ENCODE measurements at places on chromosomes 7 and 10. TPM values are rescaled to one million over a fixed set of nuclear protein-coding genes. Genes with fewer than 3 reads are reported as not detected.

DNA sequence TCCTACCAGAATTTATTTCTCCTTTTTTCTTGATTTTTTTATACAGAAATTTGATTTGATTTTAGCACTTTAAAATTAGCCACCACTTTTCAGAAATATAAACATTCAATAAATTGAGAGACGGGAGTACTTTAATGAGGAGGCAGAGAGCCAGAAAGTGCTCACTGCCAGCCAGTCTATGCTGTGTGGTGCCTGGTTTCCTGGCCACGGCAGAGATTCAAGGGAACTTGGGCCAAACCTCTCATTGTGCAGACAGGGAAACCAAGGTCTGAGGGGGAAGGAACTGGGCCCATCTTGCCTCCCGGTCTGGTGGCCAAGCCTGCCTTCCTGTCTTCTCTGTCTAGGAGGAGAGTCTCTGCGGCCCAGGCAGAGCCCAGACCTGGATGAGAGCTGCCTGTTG is 25.9 kb downstream of the ADAMTS14 start:
- no peak for DNase-seq

GRCh38 chr7:41754046-41754445 is 51.2 kb upstream of the INHBA start:
- no peak for DNase-seq

GRCh38 chr7:124781418-124781817 is 15.8 kb upstream of the GPR37 start:
- DNase-seq = no peak

GRCh38 chr7:76300166-76300731 is 2.2 kb upstream of the HSPB1 start:
- DNase-seq = peak; percentile 76

GRCh38 chr10:123772645-123773508 is 106.7 kb downstream of the GPR26 start:
- no peak for DNase-seq

NT5C3A gene
- polyA plus RNA-seq = 16.9 TPM

DNA sequence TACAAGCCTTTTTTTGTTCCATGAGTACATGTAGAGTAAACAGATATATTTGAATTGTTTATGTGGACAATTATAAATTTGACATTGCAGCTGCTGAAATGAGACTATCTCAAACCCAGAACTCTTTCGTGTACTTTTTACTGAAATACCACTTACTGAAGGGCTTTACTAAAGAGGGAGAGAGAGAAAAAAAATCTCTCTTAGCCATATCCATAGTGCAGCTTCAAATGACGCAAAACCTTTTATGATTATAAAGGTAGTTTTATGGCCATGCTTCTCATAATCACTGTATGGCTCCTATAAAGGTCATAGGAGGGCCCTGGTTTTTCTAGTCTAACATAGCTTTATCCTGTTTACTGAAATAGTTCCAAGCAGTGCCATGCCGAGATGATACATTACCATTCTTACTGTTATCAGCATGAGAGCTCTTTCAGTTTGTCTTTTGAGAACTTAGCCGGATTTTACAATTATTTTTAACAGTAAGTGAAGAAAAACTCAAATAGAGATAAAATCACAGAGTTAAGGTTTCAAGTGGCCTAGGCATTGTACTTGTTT is 35.1 kb downstream of the KCND2 start:
- no peak for DNase-seq

BCL7B gene
- polyA plus RNA-seq = 38.2 TPM

GRCh38 chr10:131088619-131089018 is 222.9 kb downstream of the TCERG1L start:
- no peak for DNase-seq

HKDC1 gene
- 10.1 TPM for polyA plus RNA-seq

DNA sequence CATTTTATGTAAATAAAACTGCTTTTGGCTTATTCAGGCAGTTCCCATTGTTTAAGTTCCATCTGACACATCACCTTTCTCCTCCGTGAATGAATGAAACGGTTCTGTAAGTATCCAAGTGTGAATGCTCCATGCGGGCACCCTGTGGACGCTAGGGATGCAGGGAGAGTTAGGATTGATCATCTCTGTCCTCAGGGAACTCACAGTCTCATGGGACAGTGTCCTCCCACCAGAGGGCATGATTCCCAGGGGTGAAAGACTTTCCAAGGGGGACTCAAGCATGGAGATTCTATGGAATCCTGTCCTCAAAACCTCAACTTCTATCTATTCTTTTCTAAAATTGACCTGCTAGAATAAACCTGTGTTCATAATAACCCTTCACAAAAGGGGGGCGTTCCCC is 98.8 kb downstream of the HECW1 start:
- peak; percentile 3 for DNase-seq

- DNase-seq = no peak
Observed at GRCh38 chr10:13871776-13872175, 285.0 kb downstream of the PRPF18 start.

SEMA3E gene
- polyA plus RNA-seq = not detected

- no peak for DNase-seq
Observed at GRCh38 chr10:104479906-104480593, 126.4 kb downstream of the CFAP58 start.

DNA sequence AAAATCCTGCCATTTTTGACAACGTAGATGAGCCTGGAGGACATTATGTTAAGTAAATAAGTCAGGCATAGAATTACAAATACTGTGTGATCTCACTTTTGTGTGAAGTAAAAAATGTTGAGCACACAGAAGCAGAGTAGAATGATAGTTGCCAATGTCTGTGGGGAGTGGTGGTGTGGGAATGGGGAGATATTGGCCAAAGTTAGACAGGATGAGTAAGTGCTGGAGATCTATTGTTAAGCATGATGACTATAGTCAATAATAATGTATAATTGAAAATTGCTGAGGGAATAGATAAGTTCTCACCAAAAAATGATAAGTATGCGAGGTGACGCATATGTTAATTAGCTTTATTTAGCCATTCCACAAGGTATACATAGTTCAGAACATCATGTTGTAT is 92.0 kb downstream of the GPR85 start:
- DNase-seq = no peak

GRCh38 chr10:59287587-59288255 is 74.6 kb downstream of the FAM13C start:
- DNase-seq = no peak

GRCh38 chr7:129989466-129989865 is 36.7 kb upstream of the UBE2H start:
- DNase-seq = no peak

- no peak for DNase-seq
Observed at GRCh38 chr10:86283466-86284287, 82.9 kb downstream of the GRID1 start.

- no peak for DNase-seq
Observed at GRCh38 chr7:50397971-50398324, 52.2 kb downstream of the FIGNL1 start.

DNA sequence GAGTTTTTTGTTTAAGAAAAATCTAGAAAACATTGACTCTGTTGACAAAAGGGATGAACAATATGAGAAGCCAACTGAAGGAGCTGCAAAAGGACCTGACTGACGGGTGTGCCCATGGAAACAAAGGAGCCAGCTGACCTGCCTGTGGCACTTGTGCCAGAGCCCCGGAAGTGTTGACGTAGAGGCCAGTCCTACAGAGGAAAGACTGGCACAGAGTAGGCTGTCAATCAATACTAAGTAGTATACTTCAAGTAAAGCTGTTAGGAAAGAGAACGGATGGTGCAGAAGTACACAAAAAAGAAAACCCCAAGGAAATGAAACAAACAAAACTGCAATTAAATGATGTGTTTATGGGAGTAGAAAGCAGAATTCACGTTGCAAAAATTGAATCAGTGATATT is 19.0 kb upstream of the ABI1 start:
- DNase-seq = no peak

AHR gene
- polyA plus RNA-seq = 9.0 TPM

GRCh38 chr10:38127812-38128211 is 33.7 kb downstream of the ZNF37A start:
- no peak for DNase-seq

DNA sequence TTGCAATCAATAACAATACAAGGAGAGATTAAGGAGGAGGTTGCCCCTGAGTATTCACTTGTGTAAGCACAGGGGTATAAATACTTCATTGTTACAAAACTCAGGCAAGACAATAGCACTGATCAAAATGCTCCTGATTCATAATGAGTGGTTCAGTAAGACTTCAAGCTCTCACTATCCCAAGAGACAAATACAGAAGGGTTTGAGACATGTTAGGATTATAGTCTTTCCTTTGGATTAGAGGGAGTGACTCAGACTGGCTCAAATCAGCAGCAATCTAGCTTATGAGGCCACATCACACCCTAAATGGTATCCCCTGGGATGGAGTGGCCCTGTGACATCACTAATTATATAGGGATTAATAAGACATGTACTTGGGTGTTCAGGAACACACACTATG is 167.2 kb upstream of the HGF start:
- no peak for DNase-seq

HK1 gene
- polyA plus RNA-seq = 1.3 TPM

DNA sequence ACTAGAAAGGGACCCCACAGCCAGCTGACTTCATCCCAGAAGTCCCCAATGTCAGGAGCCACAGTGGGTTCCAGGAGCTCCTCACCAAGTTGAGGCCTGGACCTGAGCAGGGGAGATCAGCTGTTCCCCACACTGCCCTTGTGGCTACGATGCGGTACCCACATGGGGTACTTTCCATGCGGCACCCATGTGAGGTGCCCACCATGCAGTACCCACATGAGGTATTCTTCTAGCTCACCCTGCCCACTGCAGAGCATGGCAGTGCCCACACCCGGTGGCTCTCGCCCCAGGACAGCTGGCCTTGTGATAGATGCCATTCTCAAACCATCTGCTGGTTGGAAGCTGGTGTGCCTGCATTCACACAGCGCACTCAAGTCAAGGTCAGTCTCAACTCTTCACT is 136.3 kb upstream of the PDE1C start:
- DNase-seq = no peak

GRCh38 chr10:3199488-3199887 is 26.9 kb upstream of the PITRM1 start:
- no peak for DNase-seq

DNA sequence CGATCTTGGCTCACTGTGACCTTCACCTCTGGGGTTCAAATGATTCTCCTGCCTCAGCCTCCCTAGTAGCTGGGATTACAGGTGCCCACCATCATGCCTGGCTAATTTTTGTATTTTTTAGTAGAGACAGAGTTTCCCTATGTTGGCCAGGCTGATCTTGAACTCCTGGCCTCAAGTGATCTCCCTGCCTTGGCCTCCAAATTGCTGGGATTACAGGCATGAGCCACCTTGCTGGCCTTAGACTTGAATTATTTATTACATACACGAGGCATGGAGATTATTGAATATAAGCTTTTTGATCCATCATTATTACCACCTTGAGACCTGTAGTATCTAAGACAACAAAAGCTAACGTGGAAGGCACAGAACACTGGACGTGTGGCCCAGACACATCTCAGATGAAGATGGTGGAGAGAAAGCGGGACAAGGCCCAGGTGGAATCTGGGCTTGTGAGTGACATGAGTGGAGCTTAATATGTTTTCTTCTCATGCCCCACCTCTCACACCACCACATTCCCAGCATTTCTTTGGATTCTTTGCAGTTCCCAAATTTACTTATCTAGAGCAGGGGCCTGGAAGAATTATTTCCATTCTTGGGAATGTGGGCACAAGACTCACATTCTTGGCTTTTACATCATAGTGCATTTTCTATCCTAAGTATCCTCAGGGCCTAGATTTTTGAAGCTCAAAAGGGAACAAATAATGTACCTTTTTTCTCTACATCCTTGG is 76.6 kb downstream of the SUGCT start:
- no peak for DNase-seq

DNA sequence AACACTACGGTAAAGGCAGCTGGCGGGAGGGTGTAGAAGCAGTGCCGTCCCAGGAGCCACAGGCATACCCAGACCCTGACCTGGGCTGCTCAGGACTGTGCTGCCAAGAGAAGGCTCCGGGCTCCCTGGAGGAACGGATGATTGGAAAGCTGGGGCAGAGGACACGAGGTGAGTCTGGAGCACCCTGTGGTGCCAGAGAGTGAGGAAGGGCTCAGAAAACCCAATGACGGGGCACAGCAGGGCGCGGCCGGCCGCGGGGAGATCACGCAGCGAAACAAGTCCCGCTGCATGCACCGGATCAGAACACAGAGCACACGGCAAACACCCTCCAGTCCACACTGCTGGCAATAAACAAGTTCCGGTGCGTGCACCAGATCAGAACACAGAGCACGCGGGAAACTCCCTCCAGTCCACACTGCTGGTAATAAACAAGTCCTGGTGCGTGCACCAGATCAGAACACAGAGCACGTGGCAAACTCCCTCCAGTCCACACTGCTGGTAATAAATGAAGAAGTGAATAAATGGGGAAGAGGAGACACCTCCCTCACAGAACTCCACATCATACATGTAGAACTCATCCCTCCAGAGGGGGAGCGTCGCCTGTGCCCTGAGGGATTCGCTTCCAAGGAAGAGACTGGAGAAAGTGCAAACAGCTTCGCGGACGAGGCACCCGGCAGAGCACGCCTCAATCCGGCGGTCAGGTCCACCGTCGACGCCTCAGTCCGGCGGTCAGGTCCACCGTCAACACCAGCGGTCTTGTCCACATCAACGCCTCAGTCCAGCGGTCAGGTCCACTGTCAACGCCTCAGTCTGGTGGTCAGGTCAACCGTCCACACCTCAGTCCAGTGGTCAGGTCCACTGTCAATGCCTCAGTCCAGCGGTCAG is 265.0 kb downstream of the MAD1L1 start:
- no peak for DNase-seq

PON1 gene
- polyA plus RNA-seq = 0.63 TPM

GRCh38 chr10:123562387-123562786 is 103.8 kb upstream of the GPR26 start:
- no peak for DNase-seq

GRCh38 chr10:11830836-11831519 is 7.8 kb downstream of the PROSER2 start:
- DNase-seq = no peak

GRCh38 chr7:157409753-157410727 is 73.2 kb downstream of the DNAJB6 start:
- no peak for DNase-seq

PRKCQ gene
- polyA plus RNA-seq = 0.13 TPM

GRCh38 chr7:90879924-90880323 is 283.8 kb downstream of the CDK14 start:
- no peak for DNase-seq

GRCh38 chr10:117320050-117320665 is 55.1 kb downstream of the PDZD8 start:
- peak; percentile 23 for DNase-seq

DNA sequence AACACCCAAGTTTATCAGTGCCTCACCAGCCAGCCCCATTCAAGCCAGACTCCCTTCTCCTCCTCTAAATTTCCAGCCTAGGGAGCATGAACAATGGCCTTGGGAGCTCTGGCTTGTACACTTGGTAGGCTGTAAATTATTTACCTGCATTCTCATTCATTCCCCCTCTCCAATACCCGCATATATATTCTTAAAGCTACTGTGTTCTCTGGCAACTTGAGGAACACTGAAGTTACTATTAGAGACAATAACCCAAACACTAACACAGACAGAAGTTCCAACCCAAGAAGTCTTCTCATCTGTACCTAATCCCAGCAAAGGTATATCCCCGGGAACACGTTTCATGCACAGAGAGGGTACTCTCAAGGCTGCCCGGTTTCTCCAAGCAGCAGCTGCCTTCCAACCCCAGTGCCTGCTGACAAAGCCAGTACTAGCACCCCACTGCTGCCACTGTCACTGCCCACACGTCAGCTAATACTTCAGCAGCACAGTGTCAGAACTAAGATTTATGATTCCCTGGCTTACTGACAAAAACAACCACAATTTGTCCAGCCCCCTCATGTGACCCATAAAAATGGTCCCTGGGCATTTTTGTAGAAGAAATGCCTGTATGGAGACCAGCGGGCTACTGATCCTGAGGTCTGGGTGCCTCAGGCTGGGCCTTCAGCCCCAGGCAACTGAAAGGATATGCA is 3.1 kb downstream of the WDR91 start:
- DNase-seq = peak; percentile 44

SLC26A3 gene
- polyA plus RNA-seq = 0.30 TPM
